ENCODE measurements at places on chromosomes 4 and X. TPM values are rescaled to one million over a fixed set of nuclear protein-coding genes. Genes with fewer than 3 reads are reported as not detected.

The SPANXC gene
- not detected for total RNA-seq

The TEX13A gene
- total RNA-seq = not detected

The SPANXN1 gene
- not detected for total RNA-seq

The NAP1L3 gene
- total RNA-seq = 10.3 TPM

The CLDN22 gene
- total RNA-seq = not detected

The CXCL9 gene
- total RNA-seq = not detected

The FABP2 gene
- total RNA-seq = not detected

The NRK gene
- total RNA-seq = 0.15 TPM

The USP26 gene
- total RNA-seq = not detected

Data from smooth muscle cell of the coronary artery (primary cell).